ENCODE measurements at places on chromosomes 1 and 21. TPM values are rescaled to one million over a fixed set of nuclear protein-coding genes. Genes with fewer than 3 reads are reported as not detected.

CD1D gene
- total RNA-seq, result 0.49 TPM

E2F2 gene
- 0.51 TPM for total RNA-seq

IGSF3 gene
- 30.8 TPM for total RNA-seq

CD1E gene
- not detected for total RNA-seq

HSF2BP gene
- 1.3 TPM for total RNA-seq

SLC45A3 gene
- total RNA-seq, result 6.8 TPM

RBM11 gene
- 2.0 TPM for total RNA-seq

GBP5 gene
- not detected for total RNA-seq

TEX38 gene
- total RNA-seq, result not detected

SIM2 gene
- 9.9 TPM for total RNA-seq

PKNOX1 gene
- total RNA-seq, result 9.1 TPM

MYOG gene
- not detected for total RNA-seq

IKBKE gene
- 19.9 TPM for total RNA-seq

IER5 gene
- total RNA-seq, result 6.7 TPM

CD2 gene
- not detected for total RNA-seq

DNM3 gene
- 13.8 TPM for total RNA-seq

FAM72B gene
- 1.6 TPM for total RNA-seq

KCNC4 gene
- total RNA-seq, result 1.6 TPM

RGS16 gene
- 0.16 TPM for total RNA-seq

SHE gene
- total RNA-seq, result under 0.01 TPM

KCNK1 gene
- 4.7 TPM for total RNA-seq

AADACL3 gene
- not detected for total RNA-seq

F3 gene
- 92.4 TPM for total RNA-seq

FCRL6 gene
- not detected for total RNA-seq

DNASE2B gene
- not detected for total RNA-seq

SLC30A10 gene
- total RNA-seq, result under 0.01 TPM

ITSN1 gene
- 33.6 TPM for total RNA-seq

IFI44 gene
- total RNA-seq, result 0.49 TPM

MAEL gene
- total RNA-seq, result 0.49 TPM

MAN1C1 gene
- 1.6 TPM for total RNA-seq

PAQR6 gene
- total RNA-seq, result 0.49 TPM

EPHA10 gene
- total RNA-seq, result not detected

LCE3E gene
- not detected for total RNA-seq

S100A8 gene
- total RNA-seq, result not detected

SPATA46 gene
- not detected for total RNA-seq

DNAH14 gene
- total RNA-seq, result 5.2 TPM

MAP10 gene
- total RNA-seq, result 2.6 TPM

TSPAN2 gene
- total RNA-seq, result 2.7 TPM

GNG4 gene
- total RNA-seq, result 0.51 TPM

CTH gene
- 5.9 TPM for total RNA-seq

Measured in mesangial cell (primary cell).